ENCODE measurements at places on chromosomes 13 and 19.

DNA sequence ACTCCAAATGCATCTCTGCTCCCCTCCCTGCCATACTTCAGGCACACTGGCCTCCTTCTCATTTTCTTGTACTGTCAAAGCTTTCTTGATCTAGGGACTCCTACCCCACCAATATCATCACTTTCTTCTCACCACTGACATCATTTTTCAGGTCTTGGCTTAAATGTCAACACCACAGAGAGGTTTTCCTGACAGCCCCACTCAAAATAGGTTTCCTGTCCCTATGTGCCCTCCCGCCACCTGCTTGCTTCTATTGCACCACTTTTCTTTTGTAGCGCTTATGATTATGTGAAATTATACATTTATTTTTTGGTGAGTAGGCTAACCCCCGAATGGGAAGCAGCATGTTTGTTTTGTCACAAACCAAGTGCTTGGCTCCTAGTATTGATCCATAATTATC is 164.6 kb downstream of the NDFIP2 start:
- H3K36me3 ChIP-seq: no peaks in the 10 kb centered on the region
- H3K4me1 ChIP-seq: no peaks in the 10 kb centered on the region
- DNase-seq: no peak
- H3K4me3 ChIP-seq: no peak overlapping the region
- peaks cover 4% of the 10 kb centered on the region for H3K27me3 ChIP-seq

GRCh38 chr13:23941211-23941610 is 43.9 kb upstream of the C1QTNF9B start:
- H3K27ac ChIP-seq: no peak overlapping the region
- no peaks in the 10 kb centered on the region for H3K36me3 ChIP-seq
- H3K4me1 ChIP-seq: no peaks in the 10 kb centered on the region
- H3K27me3 ChIP-seq: peaks cover 24% of the 10 kb centered on the region
- no peak overlapping the region for H3K4me3 ChIP-seq
- DNase-seq: no peak

DNA sequence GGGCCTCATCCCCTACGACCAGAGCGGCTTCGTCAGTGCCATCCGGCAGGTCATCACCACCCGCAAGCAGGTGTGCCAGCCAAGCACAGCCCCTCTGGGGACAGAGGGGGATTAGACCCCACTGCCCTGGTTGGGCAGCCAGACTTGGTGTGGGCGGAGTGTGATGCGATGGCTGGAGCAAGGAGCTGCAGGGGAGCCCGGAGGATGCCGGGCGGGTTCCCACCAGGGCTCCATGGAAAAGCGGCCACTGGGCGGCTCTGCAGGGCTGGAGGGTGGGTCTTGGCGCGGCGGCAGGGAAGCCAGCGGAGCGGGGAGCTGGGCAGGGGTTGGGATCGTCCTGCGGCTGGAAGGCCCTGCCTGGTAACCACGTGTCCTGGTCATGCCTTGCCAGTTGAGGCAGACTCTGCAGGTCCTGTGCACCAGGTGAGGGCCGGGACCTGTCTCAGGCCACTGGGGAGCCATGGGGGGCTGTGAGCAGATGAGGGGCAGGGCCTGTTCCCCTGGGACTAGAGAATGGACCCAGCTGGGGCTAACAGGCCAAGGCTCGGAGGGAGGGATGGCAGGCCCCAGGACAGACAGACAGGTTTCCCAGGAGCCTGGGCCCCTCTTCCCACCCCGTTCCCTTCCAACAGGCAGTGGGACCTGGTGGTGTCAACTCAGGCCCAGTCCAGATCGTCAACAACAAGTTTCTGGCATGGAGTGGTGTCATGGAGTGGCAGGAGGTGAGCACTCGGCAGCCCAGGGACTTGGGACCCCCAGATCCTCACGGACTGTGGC is 6.3 kb downstream of the PTOV1 start:
- H3K36me3 ChIP-seq: peaks cover 57% of the 10 kb centered on the region
- H3K4me3 ChIP-seq: no peak overlapping the region
- H3K4me1 ChIP-seq: peaks cover 23% of the 10 kb centered on the region
- no peak overlapping the region for H3K27ac ChIP-seq
- no peaks in the 10 kb centered on the region for H3K27me3 ChIP-seq
- no peak for DNase-seq

- no peaks in the 10 kb centered on the region for H3K36me3 ChIP-seq
- peak overlapping the region; percentile 53 for H3K4me3 ChIP-seq
- no peak for DNase-seq
- no peaks in the 10 kb centered on the region for H3K27me3 ChIP-seq
- H3K27ac ChIP-seq: peak overlapping the region; percentile 76
- peaks cover 9% of the 10 kb centered on the region for H3K4me1 ChIP-seq
These were observed 7.0 kb upstream of the ZNF444 start for GRCh38 chr19:56133858-56134653.

DNA sequence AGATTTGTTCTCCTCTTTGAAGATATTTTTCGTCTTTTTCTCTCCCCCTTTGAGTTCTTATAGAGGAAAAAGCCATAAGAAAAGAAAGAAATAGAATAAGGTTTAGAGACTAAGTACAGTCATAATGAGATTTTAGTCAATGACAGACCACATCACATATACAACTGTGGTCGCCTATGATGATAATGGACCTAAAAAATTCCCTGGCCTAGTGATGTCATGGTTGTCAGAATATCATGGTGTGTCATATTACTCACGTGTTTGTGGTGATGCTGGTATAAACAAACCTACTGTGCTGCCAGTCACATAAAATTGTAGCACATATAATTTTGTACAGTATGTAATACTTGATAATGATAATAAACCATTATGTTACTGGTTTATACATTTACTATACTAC is 1096.1 kb downstream of the OLFM4 start:
- DNase-seq: no peak
- H3K4me3 ChIP-seq: no peak overlapping the region
- no peaks in the 10 kb centered on the region for H3K27me3 ChIP-seq
- no peak overlapping the region for H3K27ac ChIP-seq
- H3K4me1 ChIP-seq: no peaks in the 10 kb centered on the region

DNA sequence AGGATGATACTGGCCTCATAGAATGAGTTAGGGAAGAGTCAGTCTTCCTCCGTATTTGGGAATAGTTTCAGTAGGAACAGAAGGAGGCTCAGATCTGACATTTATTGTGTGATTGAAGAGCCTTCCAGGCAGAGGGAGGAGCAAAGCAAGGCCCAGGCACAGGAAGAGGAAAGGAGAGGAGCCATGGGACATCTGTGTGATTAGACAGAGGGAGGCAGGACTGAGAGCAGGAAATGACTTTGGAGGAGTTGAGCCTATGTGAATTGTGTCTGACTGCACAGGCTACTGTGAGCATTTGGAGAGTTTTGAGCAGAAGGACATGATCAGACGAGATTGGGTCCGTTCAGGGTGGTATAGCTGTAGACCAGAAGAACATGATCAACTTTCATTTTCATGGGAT is 8.5 kb downstream of the SIGLEC7 start:
- DNase-seq: no peak
- peaks cover 5% of the 10 kb centered on the region for H3K4me1 ChIP-seq
- H3K27ac ChIP-seq: no peak overlapping the region
- no peaks in the 10 kb centered on the region for H3K36me3 ChIP-seq
- H3K4me3 ChIP-seq: no peak overlapping the region

- peaks cover 31% of the 10 kb centered on the region for H3K4me1 ChIP-seq
- no peak overlapping the region for H3K4me3 ChIP-seq
- no peak for DNase-seq
- no peaks in the 10 kb centered on the region for H3K27me3 ChIP-seq
- H3K36me3 ChIP-seq: peaks cover 34% of the 10 kb centered on the region
These were observed 3.3 kb downstream of the GYS1 start for GRCh38 chr19:48989701-48990291.

DNA sequence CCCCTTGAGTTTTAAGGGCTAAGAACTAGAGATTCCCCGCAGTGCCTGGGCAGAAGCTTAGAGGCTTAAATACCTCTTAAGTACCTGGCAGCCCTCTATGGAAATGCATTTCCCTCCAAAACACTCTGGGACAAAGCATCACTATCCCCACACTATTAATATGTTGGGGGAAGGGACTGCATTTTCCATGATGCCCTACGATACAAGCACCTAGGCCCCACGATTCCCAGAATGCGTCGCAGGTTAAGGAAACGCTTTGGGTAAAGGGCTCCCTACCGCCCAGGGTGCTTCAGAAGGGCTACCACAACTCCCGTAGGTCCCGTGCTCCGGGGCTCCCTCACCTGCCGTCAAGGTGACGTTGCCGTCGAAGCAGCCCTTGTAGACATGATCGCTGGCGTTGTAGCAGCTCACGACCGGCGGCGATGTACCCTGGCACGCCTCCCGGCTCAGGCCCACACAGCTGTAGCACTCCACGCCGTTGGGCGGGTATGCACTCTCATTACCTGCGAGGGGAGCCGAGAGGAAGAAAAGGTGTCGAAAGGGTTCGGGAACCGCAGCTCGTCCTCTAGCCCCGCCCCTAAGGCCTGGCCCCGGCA is 2.5 kb downstream of the LYPD3 start:
- peaks cover 10% of the 10 kb centered on the region for H3K27me3 ChIP-seq
- peak overlapping the region; percentile 88 for H3K27ac ChIP-seq
- DNase-seq: no peak
- H3K4me3 ChIP-seq: peak overlapping the region; percentile 92
- H3K4me1 ChIP-seq: peaks cover 17% of the 10 kb centered on the region

DNA sequence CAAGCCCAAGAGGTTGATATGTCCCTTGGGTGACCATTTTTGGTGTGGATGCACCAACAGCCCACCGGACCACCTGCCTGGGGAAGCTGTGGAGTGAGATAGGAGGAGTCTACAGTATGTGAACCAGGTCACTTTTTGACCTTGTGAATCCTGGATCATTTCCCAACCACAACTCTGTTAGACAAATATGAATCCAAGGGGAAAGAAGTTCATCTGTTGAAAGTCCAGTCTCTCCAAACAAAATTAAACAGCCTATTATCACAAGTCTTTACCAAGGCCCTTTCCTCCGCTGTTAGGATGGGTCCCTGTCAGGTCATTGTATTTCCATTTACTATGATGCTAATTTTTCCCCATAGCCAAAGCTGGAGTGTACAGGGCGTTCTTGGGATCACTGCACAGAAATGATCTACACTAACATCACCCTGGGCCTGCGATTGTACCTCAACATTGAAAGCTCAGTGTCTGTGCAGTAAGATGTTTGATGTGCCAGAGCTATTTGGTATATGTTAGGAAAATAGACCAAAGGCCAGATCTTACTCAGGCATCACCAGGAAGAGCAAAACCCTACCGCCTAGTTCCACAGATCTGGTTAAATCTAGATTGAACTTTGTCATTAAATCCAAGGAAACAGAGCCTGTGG is 117.1 kb downstream of the STARD13 start:
- H3K4me1 ChIP-seq: no peaks in the 10 kb centered on the region
- no peak overlapping the region for H3K4me3 ChIP-seq
- H3K27me3 ChIP-seq: peaks cover 3% of the 10 kb centered on the region
- DNase-seq: no peak

GRCh38 chr19:13670846-13671245 is 93.5 kb upstream of the MRI1 start:
- no peak for DNase-seq
- no peak overlapping the region for H3K27ac ChIP-seq
- peaks cover 5% of the 10 kb centered on the region for H3K27me3 ChIP-seq
- no peak overlapping the region for H3K4me3 ChIP-seq
- H3K4me1 ChIP-seq: peaks cover 10% of the 10 kb centered on the region
- peaks cover 2% of the 10 kb centered on the region for H3K36me3 ChIP-seq

DNA sequence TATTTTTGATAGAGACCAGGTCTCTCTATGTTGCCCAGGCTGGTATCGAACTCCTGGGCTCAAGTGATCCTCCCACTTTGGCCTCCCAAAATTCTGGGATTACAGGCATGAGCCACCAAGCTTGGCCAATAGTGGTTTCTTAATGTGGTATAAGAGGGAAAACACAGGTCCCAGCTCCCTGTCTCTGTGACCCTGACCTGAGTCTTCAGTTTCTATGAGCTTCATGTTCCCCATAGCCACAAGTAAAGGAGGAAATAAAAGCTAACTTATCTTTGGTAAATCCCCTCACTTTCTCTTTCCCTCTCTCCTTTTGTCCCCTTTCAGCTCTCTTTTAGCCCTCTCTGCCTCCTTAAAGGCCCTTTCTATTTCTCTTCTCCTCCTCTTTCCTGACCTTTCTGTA is 50.3 kb downstream of the ABCC4 start:
- peaks cover 14% of the 10 kb centered on the region for H3K36me3 ChIP-seq
- no peak overlapping the region for H3K4me3 ChIP-seq
- no peak for DNase-seq
- H3K4me1 ChIP-seq: peaks cover 16% of the 10 kb centered on the region

GRCh38 chr19:55836340-55836739 is at the start of gene NLRP4:
NLRP4 (plus strand) TSS chr19:55836540; CDS start chr19:55852081, 15,541 bp downstream.
- H3K4me1 ChIP-seq: no peaks in the 10 kb centered on the region
- peaks cover 3% of the 10 kb centered on the region for H3K27me3 ChIP-seq
- no peaks in the 10 kb centered on the region for H3K36me3 ChIP-seq
- no peak for DNase-seq
- H3K27ac ChIP-seq: no peak within 1 kb of the TSS

GRCh38 chr13:51453959-51454703 is 1.3 kb upstream of the INTS6 start:
- peak; percentile 25 for DNase-seq
- H3K27ac ChIP-seq: peak overlapping the region; percentile 98
- no peaks in the 10 kb centered on the region for H3K27me3 ChIP-seq
- peak overlapping the region; percentile 91 for H3K4me3 ChIP-seq
- peaks cover 38% of the 10 kb centered on the region for H3K4me1 ChIP-seq

DNA sequence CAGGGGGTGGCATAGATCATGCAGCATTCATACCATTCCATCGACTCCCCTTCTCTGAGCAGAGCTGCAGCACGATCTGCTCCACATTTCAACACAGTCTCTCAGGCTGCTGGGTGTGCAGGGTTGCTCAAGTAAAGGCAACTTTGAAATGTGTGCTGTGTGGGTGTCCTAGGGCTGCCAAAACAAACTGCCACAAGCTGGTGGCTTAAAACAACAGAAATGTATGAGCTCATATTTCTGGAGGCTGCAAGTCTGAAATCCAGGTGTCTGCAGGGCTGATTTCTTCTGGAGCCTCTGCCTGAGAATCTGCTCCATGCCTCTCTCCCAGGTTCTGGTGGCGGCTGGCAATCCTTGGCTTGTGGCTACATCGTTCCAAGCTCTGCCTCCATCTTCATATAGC is 63.7 kb upstream of the WDFY2 start:
- H3K4me1 ChIP-seq: peaks cover 4% of the 10 kb centered on the region
- DNase-seq: no peak
- no peak overlapping the region for H3K27ac ChIP-seq
- H3K4me3 ChIP-seq: no peak overlapping the region
- H3K27me3 ChIP-seq: peaks cover 2% of the 10 kb centered on the region

DNA sequence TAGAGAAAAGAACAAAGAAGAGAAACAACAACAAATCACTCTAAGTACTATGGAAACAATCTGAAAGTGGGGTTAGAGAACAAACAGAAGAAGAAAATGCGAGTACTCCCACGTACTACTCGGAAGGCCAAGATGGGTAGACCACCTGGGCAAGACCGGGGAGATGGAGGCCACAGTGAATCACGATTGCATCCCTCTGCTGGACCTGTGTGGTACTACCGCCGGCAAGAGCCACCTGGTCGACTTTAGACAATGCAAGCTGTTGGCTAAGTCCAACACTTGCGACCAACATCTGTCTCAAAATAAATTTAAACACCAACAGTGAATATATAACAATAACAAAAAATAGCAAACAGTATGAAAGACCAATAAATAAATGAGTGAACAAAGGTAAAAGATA is 45.5 kb upstream of the ZNF91 start:
- no peak overlapping the region for H3K4me3 ChIP-seq
- no peak for DNase-seq
- H3K27me3 ChIP-seq: no peaks in the 10 kb centered on the region
- no peak overlapping the region for H3K27ac ChIP-seq
- H3K36me3 ChIP-seq: no peaks in the 10 kb centered on the region

- DNase-seq: no peak
- H3K27ac ChIP-seq: no peak overlapping the region
- no peaks in the 10 kb centered on the region for H3K36me3 ChIP-seq
- no peaks in the 10 kb centered on the region for H3K27me3 ChIP-seq
These were observed 63.9 kb downstream of the DACH1 start for GRCh38 chr13:71803066-71803465.
